ENCODE measurements at places on chromosomes 11 and 22. TPM values are rescaled to one million over a fixed set of nuclear protein-coding genes. Genes with fewer than 3 reads are reported as not detected.

Gene SHISAL1
- not detected for total RNA-seq

GRCh38 chr22:20946080-20946986 is 20.7 kb upstream of the AIFM3 start:
- peak; percentile 32 for DNase-seq

GRCh38 chr22:44042249-44043218 is 18.4 kb downstream of the PARVB start:
- no peak for DNase-seq

DNA sequence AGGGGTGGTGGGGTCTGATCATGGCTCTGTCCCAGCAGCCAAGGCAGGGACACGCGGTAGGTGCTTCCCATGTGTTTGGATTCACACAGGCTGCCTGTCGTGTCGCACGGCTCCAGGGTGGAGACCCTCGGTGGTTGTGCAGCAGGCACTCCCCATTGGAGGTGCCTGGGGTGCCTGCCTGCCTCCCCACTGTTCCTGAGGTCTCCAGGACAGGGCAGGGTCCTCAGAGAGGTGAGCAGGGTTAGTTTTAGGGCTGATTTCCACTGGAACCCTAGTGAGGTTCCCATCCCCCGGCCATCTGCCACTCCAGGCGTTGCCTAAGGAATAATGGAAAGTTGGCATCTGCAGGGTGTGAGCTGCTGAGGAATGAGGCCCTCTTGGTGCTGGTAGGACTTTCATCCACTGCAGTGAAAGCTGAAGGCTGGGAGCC is 32.3 kb downstream of the OSBPL5 start:
- no peak for DNase-seq

Gene MYBPC3
- not detected for total RNA-seq

Gene GDPD4
- total RNA-seq = not detected

Gene SRPRA
- 47.7 TPM for total RNA-seq

Gene HPX
- total RNA-seq = 0.32 TPM

Gene OR52E8
- total RNA-seq = not detected

- no peak for DNase-seq
Measured at GRCh38 chr11:70409871-70410270, 11.5 kb downstream of the CTTN start.

- DNase-seq = no peak
Measured at GRCh38 chr11:11313426-11313825, 39.6 kb downstream of the CSNK2A3 start.

DNA sequence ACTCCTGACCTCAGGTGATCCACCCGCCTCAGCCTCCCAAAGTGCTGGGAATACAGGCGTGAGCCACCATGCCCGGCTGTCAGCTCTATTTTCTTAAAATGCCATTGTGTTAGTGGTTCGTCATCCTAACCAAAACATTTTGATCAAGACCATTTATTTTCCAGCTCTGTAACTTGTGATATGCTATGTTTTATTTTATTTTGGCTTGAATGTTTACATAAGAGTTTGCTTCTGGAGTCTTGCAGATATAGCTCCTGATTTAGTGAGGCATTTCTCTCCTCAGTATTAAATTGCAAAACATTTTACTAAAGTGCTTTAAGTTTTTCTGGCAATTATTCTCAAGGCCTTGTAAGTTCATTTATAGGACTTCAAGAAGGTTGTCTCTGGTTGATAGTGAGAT is 4.4 kb downstream of the EP300 start:
- DNase-seq = no peak

DNA sequence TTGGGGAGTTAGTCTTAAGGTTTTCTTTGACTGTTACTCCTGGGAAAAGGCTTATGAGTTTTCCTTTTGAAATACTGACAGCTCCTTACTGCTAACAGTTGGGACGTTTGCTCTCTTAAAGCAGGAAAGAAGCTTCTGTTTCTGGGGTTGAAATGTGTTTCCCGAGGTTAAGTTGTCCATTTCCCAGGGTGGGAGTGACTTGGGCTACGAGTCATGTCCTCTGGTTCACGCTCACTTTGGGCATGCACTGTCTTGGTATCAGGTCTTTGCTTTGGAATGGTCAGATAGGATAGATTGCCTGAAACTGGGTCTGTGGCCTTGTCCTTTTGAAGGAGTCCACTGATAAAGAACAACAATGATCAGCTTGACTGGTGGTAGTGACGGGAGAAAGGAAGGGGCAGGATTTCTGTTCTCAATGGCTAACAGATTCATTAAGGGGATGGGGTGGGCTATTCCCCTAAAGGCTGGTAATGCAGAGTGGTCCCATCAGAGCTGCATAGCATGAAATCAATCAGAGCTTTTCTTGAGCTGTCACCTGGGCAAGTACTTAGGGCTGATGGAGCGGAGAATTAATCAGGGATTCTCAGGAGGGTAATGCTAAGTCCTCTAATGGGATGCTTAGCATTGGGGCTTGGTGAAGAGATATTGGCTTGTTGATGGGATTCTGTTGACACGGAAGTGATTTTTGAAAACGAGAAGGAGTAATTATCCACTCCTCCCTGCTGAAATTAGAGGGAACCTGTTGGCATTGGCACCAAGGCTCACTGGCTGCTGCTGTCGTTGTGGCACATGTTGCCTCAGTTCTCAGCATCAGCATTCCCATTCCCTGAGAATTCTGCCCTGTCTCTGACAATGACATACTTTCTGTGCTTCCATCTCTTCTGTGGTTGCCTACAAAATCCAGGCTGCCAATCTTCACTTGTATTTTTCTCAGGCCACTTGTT is 81.6 kb downstream of the TEAD1 start:
- DNase-seq = no peak

DNA sequence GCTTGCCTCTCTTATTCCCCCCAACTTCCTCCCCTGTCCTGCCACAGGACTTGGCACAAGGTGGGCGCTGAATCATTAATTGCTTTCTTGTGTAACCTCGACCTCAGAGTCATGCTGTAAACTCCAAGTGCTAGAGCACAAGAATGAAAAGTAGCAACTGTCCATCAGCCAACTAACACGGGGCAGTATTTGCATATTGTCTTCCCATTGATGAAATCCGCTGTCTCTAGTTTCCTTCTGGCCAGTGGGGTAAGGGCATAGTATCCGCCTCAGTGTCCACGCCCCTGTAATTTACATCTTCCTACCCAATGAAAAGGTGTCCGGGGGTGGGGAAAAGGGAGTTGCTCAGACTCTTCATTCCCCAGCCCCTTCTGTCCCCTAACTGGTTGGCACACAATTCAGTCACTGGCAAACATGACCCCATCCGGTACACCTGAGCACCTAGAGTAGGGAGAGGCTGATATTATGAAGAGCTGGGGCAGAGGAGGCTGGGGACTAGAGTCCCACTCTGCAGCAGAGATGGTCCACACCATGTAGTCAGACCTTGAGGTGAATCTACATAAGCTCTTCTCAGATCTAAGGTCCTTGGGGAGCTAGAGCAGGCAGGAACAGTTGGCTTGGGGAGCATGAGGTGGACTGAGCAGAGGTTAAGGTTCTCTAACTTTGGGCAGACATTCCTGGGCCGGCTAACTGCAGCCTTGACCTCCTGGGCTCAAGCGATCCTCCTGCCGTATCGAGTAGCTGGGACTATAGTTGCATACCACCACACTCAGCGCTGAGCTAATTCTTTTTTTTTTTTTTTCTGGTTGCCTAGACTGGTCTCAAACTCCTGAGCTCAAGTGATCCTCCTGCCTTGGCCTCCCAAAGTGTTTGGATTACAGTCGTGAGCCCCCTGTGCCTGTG is 6.8 kb upstream of the GGA1 start:
- DNase-seq = no peak

Gene RPUSD4
- 46.7 TPM for total RNA-seq

DNA sequence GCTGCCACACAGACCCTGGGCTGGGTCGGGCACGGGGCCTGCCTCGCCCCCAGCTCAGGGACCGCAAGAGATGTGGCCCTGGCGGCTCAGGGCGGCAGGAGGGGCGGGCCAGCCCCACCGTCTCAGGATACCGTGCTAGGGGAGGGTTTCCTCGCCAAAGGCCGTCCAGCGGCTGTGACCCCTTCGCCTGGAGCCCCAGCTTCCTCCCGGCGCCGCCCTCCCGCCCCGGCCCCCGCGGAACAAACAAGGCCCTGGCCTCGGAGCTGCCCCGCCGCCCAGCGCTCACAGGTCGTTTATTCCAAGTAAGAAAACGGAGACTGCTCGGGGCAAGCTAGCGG is 543 bp upstream of the AP2A2 start:
- no peak for DNase-seq

DNA sequence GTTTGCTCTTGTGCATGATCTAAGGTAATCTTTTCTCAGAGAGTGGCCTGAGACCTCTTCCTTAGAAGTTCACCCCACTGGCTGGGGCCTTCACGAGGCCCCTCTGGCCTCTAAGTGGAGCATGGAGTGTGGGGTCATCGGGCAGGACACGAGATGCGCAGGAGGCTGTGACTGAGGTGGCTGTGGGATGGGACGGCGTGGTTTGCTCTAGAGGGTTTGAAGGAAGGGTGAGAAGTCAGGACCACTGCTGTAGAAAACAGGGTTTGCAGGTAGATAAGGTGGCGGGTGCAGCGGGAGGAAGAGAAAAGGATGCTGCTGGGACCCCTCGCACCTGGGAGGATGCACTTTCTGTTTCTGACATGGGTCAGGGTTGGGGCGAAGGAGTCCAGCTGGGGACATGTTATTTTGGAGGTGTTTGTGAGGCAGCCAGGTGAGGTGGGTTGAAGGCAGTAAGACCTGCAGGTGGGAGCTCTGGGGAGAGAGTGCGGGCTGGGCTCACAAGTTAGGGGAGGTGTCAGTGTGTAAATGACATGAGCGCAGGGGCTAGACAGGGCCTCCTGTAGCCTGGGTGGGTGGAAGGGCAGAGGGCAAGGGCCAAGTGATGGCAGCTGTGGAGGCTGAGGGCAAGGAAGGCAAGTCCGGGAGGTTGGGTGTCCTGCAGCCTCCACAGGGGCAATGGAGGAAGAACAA is 62.5 kb downstream of the KCNQ1 start:
- DNase-seq = no peak

Gene ADM2
- 0.20 TPM for total RNA-seq

Gene ANGPTL5
- not detected for total RNA-seq

Gene GP1BB
- 0.79 TPM for total RNA-seq

DNA sequence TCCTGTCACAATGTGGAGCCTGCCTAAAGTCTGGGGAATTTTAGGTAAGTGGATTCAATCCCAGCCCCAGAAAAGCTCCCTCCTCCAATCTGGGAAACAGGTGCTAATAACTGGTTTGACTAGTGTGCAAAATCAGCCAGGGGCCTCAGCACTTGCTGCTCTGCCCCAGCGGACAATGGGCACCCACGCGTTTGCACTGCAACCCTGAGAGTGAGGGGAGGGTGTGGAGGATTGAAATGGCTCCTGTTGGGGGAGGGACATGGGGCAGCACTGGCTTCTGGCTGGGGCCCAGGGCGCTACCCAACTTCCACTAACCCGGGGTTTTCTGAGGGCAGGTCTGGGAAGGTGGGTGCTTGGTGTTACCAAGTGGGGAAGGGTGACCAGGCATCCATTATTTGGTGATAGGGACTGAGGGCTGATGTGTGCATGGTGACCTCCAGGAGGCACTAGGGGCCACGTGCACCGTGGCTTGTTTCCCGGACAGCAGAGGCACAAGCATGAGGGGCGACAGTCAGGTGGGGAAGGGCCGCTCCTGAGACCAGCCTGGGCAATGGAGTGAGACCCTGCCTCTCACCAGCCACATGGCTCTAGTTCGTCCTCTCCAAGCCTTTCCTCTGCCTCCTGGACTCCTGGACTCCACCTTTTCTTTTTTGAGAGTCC is 4.3 kb upstream of the PNPLA5 start:
- DNase-seq = no peak

DNA sequence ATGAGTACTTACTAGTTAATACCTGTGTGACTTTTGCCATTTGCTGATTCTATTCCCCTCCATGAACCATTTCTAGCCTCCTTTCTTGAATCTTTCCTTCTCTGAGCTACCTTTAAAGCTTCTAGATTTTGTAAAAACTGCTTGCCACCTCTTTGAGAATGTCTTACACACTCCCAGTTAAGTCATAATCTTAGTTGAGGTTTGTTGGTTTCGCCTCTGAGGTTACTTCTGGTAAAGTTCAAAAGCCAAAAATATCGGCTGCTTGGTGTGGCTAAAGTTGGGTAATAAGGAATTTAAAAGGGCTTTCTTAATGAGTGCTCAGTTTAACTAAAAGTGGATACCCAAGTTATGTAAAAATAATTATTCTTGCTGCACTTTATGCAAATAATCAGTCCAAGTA is 10.4 kb upstream of the GLYAT start:
- DNase-seq = no peak

GRCh38 chr11:119149018-119149785 is at the start of gene ABCG4:
ABCG4 (plus strand) TSS chr11:119149052; CDS start chr11:119149966, 914 bp downstream.
- no peak for DNase-seq

Gene MOGAT2
- total RNA-seq = not detected

DNA sequence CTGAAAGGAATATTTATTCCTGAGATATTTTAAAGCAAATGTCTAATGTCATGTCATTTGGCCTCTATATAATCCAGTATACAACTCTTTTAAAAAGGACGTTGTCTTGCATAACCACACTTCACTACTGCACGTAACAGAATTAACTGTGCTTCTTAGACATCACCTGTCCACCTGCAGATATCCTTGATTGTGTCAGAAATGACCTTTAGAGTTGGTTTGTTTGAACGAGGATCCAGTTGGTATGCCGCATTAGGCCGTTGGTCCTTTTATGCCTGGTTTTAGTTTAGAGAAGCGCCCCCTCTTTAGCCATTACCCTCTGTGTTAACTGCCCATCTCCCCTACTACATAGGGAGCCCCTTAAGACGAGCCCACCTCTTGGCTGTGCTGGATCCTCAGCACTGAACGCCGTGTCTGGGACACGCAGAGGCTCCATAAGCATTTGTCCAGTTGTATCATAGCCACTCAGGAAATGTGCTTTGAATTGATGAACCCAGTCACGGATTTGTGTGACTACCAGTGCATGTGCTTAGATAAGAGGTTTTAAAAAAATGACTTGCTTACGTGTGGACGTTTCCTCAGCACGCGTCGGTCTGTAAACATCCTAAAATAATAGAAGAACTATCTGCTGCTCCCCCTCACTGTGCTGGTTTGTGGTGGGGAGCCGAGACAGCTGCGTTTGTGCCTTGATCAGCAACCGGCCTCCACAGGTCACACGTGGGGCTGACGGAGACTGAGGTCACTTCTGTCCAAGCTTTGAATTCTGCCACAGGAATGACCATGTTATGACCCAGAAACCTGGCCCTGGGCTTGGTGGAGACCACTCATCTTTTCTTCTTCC is 4.0 kb downstream of the MICAL2 start:
- DNase-seq = peak; percentile 64

Gene H19
- total RNA-seq = not detected

DNA sequence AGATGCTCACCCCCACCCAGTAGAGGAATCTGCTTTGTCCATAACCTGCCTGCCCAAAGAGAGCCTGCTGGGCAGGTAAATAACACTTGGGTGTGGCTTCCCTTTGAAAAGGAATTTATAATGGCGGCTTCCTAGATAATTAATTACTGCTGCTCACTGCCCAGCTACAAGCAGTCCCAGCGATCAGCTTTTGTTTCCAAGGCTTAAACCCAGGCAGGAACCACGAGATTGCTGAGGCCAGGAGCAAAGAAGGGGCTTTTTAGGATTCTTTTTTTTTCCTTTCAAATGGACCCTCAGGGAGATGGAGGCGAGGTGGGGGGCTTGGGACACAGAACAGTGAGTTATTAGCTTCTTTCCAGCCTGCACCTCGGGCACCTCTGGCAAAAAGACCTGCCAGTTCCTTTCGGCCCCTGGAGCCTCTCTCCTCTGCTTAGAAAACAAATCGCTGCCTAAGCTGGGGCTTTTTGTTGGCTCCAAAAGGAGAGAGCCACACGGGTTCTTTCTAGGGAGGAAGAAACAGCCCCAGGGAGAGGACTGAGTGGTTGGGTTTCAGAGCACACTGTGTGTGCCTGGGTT is 107.2 kb downstream of the TSPAN18 start:
- DNase-seq = no peak
